ENCODE measurements at places on chromosomes 6 and 20.

DNA sequence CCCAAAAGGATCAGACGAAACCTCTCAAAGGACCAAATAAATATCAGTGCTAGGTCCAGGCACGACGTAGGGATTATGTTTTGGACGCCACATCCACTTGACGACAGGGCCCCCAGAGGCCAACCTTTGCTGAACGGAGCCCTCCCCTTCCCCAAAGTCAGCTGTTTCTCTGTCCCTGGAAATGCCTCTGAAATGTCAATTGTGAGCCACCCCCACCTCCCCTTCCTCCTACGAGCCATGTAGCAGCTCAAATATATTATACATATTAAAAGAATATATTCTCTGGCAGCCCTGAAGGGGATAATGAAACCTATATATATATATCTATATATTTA is 39.6 kb upstream of the BLCAP start:
- DNase-seq = no peak

GRCh38 chr20:39853636-39854035 is 835.4 kb downstream of the MAFB start:
- DNase-seq = no peak

DNA sequence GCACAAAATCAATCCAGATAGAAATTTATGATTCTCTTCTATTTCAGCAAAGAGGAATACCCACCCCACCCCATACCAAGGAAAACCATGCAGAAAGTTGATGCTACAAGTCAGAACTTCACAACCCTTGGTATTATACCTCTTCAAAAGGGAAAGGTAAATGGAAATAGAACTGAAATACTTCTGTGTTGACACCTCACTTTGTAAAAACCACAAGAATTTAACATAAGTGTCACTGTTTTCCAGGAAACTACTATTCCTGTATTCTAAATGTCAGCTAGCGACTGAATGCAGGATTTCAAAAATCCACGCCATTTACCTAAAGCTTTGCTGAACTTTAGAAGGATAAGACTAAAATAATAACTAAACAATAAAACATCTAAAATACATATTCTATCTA is 3.6 kb downstream of the CPNE1 start:
- DNase-seq = no peak

- DNase-seq = no peak
Measured at GRCh38 chr20:43972692-43973091, 58.0 kb downstream of the TOX2 start.

DNA sequence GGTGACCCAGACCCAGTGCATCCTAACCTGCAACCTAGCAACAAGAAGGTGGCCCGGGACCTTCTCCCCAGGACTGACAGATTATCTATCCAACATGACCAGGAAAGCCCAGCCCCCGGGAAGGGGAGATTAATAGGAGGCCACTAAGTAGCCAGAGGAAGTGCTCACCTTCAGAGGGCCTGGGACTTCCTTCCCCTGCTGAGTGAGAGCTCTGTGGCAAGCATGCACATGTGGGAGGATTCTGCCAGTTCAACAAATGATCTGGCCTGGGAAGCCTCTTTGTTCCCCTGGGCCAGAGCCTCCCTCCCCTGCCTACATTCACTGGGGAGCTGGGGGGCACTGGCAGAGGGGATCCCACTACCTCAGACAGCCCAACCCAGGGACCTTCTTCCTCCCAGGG is 39.6 kb downstream of the SHLD1 start:
- no peak for DNase-seq

DNA sequence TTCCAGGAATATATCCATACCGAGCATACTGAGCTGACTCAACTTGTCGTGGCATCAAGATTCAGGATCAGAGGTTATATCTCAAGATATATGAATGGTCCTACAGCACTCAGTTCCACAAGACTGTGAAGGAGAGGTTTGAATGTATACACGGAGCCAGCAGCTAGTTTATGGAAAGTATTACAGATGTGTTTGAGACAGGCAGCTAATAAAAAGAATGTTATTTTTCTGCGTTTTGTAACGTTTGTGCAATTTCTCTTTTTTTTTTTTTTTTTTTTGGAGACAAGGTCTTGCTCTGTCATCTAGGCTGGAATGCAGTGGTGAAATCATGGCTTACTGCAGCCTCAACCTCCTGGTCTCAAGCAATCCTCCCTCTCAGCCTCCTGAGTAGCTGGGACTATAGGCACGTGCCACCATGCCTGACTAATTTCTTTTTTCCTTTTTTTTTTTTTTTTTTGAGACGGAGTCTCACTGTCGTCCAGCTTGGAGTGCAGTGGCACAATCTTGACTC is 3.4 kb upstream of the FAM110A start:
- DNase-seq = no peak

DNA sequence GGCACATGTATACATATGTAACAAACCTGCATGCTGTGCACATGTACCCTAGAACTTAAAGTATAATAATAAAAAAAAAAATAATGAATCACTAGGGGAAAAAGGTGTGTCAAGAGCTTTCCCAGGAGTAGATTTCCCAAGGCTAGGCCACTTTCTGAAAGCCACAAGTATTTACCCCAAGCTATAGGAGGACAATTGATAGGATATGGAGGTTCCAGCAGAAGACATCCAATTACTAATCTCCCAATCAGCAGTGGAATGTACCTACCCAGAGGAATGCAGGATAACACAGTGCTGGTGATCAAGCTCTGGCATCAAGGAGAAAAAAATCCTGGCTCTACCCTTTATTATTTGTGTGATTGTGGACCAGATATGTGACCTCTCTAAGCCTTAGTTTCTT is 562.7 kb downstream of the RFPL4B start:
- DNase-seq = no peak

DNA sequence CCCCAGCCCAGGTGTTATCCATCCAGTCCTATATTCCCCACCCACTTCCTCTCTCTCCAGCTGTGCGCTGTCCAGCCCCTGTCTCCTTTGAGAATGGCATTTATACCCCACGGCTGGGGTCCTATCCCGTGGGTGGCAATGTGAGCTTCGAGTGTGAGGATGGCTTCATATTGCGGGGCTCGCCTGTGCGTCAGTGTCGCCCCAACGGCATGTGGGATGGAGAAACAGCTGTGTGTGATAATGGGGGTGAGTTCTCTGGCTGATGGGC is 1.1 kb downstream of the C2 start:
- no peak for DNase-seq

DNA sequence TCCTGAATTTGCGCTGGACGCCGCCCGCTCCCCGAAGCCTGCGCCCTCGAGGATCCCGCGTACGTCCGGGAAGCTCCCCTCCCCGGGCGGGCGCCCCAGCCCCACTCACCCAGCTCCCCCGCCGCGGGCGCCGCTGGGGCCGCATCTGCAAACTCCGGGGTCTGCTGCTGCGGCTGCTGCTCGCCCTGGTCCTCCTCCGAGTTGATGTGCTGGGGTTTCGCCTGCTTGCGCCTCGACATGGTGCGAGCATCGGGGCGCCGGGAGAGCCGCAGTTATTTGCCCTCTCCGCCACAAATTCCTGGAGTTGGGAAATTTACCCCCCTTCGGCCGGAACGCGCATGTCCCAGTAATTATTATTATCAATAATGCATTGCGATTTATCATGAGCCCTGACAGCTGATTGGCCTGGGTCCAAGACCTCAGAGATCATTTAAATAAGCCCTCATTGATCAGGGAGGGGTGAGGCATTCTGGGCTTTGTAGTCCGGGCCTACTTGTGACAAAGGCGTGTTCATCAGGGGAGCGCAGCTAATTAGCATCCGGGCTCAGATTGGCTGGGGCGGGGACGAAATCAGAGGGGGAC is at the start of gene SALL4:
TSS of gene SALL4 (minus strand) at position 352 of the 582 bp plus-strand sequence. CDS start at position 239, 113 bp downstream.
- no peak for DNase-seq

GRCh38 chr20:32976746-32977145 is 27.5 kb downstream of the SUN5 start:
- no peak for DNase-seq

- no peak for DNase-seq
Measured at GRCh38 chr6:78910010-78910409, 42.7 kb downstream of the IRAK1BP1 start.

- DNase-seq = no peak
Measured at GRCh38 chr20:4896119-4896702, 105.1 kb downstream of the SLC23A2 start.

DNA sequence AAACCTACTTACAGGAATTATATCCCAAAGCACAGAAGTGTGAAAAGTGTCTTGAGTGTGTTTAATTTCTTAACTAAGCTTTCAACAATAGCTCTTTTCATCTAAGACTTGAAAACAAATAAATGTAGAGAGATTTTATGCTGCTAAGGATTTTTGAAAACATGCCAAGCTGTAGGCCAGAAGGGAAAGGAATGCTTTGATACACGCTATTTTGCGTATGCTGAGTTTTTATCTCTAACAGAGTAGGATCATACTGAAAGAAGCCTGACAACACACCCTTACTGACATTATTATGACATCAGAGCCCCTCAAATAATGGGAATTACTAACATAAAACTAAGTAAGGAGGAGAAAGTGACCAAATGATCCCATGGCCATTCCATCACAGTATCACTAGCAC is 265.5 kb downstream of the KHDC1L start:
- DNase-seq = no peak

DNA sequence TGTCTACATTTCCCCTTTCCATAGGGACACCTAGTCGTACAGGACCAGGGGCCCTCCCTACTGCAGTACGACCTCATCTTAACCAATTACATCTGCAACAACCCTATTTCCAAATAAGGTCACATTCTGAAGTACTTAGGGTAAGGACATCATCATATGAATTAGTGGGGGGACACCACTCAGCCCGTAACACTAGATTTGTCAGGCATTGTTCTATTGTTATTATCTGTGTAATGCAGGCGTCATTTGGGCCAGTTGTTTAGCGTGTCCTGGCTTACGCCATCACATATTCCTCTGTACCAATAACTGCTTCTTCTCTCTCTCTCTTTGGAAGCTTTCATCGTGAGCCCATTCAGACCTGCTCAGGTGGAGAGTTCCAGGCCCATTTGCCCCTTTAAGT is 89.3 kb downstream of the CAP2 start:
- no peak for DNase-seq

- DNase-seq = no peak
Measured at GRCh38 chr6:138541823-138542481, 42.7 kb upstream of the NHSL1 start.

GRCh38 chr6:54426995-54427394 is 118.8 kb downstream of the TINAG start:
- DNase-seq = no peak

DNA sequence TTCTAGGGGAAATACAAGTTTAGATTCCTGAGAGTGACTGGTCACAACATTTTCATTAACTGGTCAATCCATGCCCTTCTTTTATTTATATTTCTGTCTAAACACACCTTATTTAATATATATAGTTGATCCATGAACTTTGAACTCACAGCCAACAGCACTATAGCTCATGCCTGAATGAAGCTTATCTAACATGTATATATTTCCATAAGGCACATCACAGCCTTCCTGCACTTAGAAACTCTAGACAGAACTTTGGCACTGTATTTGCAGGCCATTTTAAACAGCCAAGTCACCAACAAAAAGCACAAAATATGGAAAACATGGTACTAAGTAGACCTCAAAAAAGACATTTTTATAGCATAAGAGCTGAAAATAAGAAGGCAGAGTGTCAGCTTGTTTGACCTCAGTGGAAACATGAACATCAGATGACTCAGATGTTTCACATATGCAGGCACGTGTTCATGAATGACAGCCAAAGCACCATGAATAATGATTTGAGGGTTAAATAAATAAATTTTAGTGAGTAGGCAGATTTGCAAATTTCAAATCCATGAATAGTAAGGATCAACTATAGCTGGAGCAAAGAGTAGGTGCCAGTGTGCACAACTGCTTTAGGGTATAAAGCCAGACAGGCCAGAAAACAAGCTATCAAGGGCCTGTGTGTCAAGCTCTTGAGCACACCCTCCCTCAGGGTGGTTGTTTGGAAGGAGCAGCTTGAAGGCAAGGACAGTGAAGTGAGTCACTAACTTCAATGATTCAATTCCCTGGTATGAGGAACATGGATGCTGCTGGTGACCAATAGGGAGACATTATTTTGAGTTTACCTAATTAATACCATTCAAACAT is 88.9 kb upstream of the NT5E start:
- no peak for DNase-seq

DNA sequence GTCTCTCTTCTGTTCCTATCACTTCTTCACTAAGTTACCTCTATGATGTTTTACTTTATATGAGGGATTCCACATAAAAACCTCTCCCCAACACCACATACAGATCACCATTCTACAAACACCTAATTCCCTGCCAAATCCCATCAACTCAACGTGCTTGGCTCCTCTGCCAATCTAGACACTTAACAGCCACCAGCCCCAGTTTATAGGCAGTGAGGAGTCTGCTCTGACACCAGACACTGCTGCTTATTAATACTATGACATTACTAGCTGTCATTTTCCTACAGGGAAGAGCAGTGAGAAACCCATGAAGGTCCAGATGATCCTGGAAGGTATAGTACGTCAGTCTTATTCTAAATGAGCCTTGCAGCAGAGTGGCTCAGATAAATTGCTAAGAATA is 104.3 kb downstream of the CHD6 start:
- no peak for DNase-seq

DNA sequence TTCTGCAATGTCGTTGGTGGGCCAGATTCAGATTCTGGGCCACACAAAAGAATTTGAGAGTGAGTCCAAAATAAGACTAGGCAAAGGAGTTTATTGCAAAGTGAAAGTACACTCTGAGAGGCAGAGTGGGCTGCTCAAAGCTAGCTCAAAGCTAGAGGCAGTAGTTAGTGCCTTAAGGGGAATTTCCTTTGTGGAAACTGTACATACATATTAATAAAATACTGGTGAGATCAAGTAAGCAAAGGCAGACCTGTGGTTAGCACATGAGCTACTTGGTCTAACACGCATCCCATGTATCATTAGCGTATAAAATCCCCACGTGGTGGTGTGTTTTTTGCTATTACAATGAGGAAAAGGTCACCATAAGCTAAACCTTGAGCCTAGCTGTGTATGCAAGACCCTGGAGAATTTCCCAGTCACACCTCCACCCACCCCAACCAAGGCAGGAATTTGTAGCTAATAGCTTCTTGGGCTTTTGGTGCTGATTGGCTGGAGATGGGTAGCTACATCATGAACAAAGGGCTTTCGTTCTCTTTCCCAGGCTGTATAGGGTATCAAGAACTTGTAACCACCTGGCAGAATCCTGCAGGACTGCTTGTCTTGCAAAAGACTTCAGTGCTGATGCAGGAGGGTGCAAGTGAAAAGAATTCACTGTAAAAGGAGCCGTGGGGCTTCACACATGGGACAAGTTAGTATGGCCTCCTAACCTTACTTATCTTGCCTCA is 14.7 kb upstream of the TRIM26 start:
- no peak for DNase-seq

All from activated gamma-delta T cell treated with anti-CD3 and anti-CD28 coated beads, Interleukin-2, amount 50 U/mL, for 16 hours (primary cell).